Upper lobe of right lung (tissue), 1 donor: ENCODE measurements at places on chromosomes 4 and X. TPM values are rescaled to one million over a fixed set of nuclear protein-coding genes. Genes with fewer than 3 reads are reported as not detected.
A peak's percentile ranks its signal among the peaks of the same experiment; 100 is the strongest.

Gene PARM1
- 78.0 TPM for total RNA-seq

Gene HPRT1
- 15.2 TPM for total RNA-seq

Gene PRPS1
- total RNA-seq, result 25.6 TPM

Gene DNAAF6
- total RNA-seq, result not detected

Gene NAA11
- not detected for total RNA-seq

Gene VSIG1
- total RNA-seq, result 1.1 TPM

Gene PF4V1
- not detected for total RNA-seq

Gene ADH7
- total RNA-seq, result not detected

- DNase-seq, result no peak
These were observed 28.6 kb downstream of the SCLT1 start for GRCh38 chr4:129064717-129065116.

- DNase-seq, result no peak
These were observed 149.1 kb downstream of the PAPSS1 start for GRCh38 chr4:107570952-107571351.

DNA sequence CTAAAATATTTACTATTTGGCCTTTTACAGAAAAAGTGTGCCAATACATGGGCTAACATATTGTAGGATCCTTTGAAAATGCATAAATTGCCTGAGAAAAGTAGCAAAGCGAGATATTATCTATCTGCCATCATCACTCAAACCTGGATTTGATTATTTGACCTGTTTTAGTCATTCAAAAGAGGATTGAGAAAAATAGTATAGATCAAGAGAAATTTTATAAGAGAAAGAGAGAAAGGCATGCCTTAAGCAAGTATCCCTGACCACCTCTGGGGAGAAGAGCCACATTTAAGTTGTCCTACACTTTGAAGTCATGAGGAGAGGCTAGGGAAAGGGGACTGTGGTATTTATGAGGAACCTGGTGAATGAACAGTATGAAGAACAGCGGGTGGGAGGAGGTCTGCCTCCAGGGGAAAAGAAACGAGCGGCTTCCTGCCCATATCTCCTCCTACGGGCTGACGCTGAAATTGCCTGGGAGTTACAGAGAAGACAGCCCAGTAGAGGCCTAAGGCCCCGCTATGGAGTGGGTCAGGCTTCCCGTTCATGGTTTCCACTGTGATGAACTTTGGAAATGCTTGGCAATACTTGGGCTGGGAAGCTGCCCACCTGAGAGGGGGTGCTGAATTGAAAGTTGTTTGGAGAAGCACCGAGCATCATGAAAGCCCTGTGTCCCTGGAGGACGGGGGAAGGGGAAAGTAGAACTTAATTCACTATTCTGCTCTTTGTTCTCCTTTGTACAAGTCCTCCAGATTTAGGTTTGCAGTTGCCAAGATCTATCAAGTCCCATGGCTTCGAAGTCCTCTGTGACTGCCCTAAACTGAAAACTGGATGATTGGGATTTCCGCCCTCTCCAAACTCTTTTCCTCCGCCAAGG lies 106.9 kb upstream of the ACSL4 start:
- DNase-seq, result peak; percentile 58

GRCh38 chrX:153969125-153969903 lies 2.3 kb downstream of the HCFC1 start:
- DNase-seq, result no peak

DNA sequence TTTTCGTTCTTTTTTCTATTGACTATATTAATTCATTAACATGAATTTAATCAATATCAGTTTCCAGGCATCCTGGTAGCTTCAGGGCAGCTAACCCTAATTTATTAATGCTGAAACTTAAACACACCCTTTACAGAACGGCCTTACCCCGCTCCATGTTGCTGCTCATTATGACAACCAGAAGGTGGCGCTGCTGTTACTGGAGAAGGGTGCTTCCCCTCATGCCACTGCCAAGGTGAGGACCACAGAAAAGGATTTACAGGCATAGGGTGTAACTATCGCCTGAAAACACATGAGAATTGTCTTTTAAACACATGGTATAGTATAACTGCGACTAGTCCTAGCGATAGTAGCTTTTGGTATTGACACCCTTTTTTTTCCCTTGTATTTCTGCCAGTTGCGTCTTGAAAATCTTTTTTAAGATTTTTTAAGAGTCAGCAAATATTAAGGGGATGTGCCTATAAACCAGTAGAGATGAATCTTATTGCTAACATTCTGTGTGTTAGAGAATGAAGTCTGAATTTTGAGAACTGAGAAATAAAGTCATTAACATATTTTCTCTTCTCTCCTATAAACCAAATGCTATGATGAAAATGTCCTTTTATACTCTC lies 229.0 kb downstream of the ANK2 start:
- DNase-seq, result no peak

DNA sequence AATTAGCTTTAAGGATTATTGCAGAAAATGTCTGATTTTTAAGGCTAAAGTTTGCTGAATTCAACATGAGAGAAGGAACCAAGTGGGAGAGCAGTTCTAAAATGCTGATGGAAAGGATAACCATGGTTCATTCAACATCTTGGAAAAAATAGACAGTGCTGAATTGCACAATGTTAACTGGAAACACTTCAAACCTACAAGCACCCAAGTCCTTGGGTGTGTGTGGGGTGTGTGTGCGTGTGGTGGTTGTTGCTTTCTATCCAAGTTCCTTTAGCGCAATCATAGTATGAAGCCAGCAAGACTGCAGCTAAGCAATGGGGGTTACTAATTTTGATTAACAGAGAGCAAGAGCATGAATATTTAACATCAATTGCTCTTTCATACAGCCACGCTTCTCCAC lies 29.3 kb upstream of the SCOC start:
- DNase-seq, result no peak

DNA sequence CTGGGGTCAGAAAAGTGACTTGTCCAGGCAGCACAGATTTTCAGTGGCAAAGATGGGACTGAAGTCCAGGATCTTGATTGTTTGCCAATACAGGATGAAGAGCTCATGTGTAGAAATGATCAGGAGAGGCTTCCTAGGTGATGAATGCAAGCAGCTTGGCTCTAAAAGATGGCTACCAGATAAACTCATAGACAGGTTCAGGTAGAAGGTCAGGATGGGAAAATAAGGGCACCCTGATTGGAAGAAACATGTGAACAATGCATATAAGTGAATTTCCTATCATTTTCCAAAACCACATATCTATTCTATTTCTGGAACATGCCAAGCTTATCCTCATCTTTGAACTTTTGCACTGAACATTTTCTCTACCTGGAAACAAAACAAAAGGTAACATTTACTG lies 87.7 kb downstream of the FAM13A start:
- no peak for DNase-seq

DNA sequence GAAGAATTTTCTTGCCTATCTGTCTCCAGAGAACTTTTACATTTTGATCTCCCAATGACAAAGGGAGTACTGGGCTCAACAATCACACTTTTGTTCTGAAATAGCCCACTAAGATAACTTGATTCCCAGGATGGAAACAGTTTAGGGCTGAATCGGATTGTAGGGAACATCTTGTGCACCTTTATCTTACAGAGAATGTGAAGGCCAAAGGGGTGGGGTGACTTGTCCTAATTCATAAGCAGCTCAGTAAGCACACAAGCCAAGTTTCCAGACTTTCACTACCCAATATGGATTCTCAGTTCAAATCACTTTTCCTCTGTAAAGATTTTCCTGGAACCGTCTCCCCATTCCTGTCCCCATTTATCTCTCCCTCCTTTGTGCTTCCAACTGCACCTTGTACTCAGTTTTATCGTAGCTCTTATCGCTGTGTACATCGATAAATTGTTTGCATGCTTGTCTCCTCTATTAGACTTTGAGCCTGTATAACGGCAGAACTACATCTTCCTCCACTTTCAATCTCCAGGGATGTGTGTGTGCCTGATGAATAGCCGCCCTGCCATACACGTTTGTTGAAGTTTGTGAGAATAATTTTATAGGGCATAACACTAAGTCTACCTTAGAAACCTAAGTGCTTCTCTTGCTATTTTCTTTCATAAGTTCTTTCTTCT lies 77.4 kb downstream of the MBNL3 start:
- no peak for DNase-seq

DNA sequence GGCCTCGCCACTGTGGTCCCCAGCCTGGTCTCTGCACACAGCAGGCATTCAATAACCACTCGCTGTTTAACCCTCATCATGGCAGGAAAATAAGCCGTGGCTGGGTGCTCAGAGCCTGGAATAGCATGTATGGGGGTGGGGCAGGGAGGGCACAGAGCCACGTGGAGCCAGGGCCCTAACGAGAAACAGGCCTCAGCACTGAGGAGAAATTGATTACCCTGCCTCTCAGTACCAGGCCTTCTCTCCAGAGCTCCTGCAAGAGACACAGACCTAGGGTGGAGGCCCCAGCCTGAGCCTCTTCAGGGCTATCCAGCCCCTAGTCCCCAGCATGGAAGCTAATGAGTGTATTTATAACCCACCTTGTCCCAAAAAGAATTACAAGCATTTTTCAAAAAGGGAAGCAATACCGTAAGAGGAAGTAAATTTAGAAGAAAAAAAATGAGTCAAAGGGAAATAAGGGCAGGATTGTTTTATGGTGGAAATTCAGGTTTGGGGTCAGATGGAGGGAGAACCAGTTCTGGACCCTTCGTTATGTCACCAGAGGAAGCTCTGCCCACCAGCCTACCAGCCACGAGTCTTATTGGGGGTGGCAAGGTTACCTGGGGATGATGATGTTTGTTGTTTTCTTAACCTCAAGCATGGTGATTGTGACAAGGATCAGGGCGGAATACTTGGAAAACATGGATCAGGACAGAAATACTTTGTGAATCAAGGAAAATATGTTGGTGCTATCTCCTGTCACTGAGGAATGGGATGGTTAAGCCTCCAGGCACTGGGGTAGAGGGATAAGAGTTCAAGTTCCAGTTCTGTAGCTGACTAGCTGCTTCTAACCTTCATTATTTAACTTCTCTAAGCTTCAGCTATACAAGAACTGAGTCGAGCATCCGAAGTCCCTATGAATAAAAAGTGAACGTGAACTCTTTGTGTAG lies 101.9 kb upstream of the RBPJ start:
- no peak for DNase-seq

DNA sequence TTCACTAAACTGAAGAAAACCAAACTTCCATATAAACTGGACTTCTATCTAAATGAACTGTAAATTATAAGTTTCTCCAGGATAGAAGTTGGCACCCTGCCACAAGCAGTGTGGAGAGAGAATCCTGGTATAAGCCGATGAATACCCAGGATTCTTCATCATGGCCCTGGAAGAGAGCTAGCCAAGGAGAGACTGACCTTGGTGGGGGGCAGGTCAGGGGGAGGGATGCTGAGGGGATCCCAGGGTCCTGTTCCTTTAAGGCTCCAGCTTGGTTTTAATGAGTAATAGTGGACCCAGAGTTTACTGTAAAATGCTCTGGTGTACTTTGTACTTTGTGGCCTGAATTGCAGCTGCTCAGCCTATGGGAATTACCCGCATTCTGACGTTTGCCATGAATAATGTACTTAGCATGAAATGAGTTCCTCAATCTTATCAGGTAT lies 16.9 kb downstream of the RASSF6 start:
- DNase-seq, result no peak

GRCh38 chr4:29559286-29559685 lies 1160.9 kb upstream of the PCDH7 start:
- no peak for DNase-seq
